NCI-H345 (cell line): ENCODE measurements at places on chromosomes 16 and 17.

- DNase-seq, result peak; percentile 71
Measured at GRCh38 chr17:51997723-51998122, 160.8 kb downstream of the CA10 start.

GRCh38 chr16:24367186-24367710 lies 111.1 kb downstream of the CACNG3 start:
- DNase-seq, result no peak

DNA sequence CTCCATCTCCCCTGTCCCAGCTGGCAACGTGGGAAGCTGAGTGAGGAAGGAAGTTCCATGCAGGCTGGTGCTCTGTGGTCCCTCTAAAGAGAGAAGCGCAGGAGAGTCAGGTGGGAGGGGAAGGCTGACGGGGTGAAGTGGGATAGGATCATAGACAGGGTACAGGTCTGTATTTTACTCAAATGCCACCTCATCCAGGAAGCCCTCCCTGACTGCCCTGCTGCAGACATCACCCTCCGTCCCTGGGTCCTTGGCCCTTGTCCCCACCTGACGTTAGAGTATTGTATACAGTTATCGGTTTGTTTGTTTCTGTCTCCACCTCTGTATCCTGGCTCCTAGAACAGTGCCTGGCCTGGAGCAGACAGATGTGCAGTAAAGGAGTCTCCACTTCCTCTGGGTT lies 11.7 kb downstream of the CANT1 start:
- DNase-seq, result no peak

- no peak for DNase-seq
Measured at GRCh38 chr16:81005610-81006161, 999 bp downstream of the CMC2 start.

- no peak for DNase-seq
Measured at GRCh38 chr16:49558451-49558850, 184.8 kb downstream of the C16orf78 start.

DNA sequence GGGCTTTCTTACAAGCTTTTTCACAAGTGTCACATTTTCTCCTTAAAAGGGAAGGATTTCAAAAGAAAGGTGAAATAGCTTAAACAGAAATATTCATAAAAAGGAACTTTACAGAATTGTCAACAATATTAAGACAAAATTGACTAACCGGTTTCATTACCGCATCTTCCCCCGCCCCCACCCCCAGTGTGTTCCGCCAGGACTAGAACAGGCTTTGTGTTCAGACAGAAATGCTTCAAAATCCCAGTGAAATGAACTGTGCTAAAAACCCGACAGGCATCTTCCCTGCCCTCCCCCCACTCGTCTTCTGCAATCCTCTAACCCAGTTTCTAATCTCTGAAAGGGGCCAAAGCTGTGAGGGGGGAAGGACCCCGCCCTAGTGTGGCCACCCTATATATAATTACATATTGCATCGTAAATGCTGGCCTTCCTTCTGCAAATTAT lies 990 bp upstream of the ROGDI start:
- no peak for DNase-seq

- no peak for DNase-seq
Measured at GRCh38 chr17:1047879-1048470, 51.0 kb downstream of the TIMM22 start.

DNA sequence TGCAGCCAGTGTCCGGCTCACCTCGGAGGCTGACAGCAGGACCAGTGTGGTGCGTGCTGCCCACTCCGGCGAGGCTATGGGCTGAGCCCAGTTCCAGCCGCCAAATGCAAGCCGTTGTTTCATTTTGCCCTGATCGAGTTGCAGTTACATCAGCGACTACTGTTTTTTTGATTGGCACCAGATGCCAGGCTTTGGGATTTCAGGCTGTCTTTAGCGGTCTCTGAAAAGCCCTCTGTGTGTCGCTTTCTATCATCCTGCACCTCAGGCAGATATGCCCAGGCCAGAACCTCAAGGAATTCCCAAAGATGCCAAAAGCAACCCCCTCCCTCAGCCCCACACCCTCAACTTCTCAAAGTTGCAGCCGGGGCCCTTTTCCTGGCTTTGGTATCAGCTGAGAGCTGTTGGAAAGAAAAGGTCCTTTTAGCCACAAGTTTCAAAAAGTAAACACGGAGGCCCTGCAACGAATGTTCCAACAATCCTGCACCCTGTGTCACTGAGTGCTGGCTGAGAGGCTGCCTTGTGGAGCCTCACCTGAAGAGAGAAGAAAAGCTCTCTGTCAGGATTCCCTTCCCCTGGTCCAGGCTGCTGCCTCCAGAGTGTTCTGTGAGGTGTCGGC lies 58.9 kb downstream of the WWP2 start:
- DNase-seq, result no peak

- no peak for DNase-seq
Measured at GRCh38 chr16:68356249-68356918, 45.6 kb downstream of the PRMT7 start.

DNA sequence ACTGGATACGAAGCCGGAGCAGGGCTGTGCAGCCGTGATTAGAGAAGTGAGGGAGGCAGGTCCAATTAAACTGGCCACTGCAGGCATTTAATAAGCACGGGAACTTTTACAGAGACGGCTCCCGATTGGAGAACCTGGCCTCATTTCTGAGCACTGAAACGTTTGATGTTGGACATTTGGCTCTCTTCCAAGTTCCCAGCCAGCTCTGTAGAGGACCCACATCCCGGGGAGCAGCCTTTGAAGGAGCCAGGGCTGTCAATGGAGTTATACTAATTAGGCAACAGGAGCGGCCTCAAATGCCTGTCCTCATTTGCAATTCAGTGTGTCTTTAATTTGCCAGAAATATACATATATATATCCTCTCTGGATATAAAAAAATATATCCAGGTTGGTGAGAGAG lies 499.4 kb upstream of the C16orf82 start:
- no peak for DNase-seq

- DNase-seq, result no peak
Measured at GRCh38 chr17:73738751-73739575, 94.7 kb upstream of the SDK2 start.

DNA sequence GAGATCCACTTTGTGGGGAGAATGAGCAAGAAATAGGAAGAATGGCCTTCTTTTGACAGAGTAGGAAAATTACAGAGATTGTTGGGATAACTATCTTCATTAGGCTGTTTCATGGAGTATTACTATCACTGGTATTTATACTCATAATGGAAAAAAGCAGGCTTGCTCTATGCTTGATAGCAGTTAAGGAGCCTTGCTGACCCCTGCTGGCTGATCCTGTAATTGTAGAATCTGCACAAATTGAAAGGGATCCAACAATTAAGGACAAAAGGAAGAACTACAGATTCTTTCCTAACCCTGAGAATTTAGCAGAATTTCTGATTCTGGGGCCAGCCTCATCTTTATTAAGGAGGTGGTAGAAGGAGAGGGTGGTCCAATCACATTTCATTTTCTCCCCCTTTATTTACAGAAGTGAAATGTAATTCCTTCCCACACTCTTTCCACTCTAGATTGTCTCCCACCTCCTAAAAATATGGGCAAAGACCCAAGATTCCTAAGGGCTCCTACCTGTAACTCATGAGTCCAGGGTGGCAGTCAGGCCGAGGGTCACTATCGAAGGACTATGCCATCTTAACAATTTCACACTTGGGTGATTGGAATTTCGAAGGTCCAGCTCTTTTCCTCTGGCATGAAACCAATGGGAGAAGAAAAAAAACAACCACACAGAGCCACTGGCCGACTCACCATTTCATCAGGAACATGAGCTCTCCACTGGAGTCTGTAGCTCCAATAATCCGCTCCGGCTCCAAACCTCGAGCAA lies 26.3 kb downstream of the NFE2L1 start:
- DNase-seq, result peak; percentile 59

GRCh38 chr17:511833-512251 lies 159.2 kb upstream of the RPH3AL start:
- no peak for DNase-seq

DNA sequence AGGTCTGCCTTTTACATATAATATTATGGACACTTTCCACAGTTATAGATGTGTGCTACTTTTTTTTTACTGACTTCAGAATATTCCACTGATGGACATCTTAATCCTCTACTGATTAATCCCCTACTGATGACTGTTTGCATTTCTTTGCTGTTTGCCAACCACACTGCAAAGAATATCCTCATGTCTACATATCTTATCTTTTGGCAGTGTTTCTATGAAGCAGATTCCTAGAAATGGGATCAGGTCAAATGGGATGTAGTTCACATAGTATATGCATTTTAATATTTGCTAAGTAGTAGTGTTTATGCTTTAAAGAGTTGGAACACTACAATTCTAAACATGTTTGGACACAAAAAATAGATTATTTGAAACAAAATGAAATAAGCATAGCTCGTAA lies 3.2 kb downstream of the CCL3 start:
- DNase-seq, result no peak

GRCh38 chr17:37849617-37849972 lies 74.6 kb upstream of the TBC1D3K start:
- DNase-seq, result no peak

DNA sequence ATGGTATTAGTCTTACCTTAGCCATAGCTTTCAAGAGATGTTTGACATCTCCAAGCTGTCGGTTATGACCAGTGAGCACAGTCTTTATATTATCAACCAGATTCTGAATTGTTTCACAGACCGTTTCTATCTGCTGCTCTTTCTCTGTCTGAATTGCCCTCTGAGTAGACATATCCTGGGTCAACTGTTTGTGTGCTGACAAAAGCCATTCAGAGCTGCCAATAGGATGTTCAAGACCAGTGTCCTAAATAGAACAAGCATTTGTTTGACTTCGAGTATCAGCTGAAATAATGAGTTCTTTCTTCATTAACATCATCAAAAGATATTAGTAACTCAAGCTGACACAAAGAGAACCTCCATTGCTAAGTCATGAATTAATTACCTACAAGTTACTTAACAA lies 14.9 kb upstream of the ARL6IP1 start:
- no peak for DNase-seq

DNA sequence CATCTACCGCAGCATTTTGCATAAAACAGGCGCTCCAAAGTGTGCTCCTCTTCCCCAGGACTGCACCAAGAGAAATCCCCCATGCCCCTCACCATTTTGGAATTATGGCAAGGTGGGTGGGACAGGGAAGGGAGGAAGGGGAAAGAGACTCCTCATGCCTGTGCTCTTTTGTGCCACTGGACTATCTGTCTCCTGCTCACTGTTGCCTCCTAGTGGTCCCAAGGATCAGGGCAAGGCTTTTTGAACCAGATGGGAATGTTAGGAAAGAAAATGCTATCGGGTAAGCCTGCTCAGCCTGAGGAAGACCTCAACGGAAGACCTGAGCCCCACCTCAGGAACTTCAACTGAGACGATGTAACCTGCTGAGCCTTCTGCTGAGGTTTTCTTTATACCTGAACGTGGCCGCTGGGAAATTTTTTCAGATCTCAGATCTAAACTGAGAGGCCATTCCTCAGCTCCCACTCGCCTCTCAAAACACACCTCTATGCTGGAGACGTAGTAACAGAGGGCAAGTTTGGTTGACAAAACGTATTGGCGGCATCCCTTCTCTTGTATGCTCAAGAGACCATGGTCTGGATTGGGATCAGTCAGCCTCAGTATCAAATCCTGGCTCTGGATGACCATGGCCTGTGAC lies 58.3 kb downstream of the SPACA3 start:
- peak; percentile 7 for DNase-seq

DNA sequence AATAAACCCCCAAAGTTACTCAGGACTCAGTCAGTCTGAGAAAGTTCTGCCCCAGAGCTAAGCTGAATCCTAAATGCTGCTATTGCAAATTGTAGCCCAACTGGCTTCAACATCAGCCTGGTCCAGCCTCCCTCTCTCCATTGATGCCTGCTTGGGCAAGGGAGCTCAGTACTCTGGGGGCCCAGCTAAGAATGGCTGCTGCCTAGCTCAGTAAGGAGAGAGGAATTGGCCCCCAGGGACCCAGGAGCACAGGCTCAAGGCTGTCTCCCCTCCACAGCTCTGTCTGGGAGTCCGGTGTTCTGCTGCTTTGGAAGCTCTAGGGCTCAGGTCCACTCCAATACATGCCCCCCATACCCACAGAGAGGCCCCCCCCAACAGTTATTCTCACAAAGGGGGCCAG lies 1.6 kb downstream of the UNC119 start:
- DNase-seq, result no peak

DNA sequence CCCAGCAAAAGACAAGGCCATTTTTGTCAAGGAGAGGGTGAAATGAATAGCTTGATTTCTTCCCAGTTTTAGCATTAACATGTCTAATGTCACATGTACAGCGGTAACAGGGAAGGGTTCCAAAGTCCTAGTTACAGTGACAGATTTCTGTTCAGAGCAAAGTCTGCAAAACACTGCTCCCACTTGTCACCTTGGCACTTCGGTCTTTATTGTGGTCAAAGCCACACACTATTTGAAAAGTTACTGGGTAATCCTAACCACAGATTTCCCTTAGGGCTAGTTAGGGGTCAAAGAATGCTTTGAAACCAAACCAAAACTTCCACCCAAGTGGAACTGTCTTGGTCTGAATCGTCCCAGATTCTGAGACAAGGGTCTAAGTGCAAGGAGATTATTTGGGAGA lies 455.6 kb downstream of the HS3ST3B1 start:
- no peak for DNase-seq

- DNase-seq, result no peak
Measured at GRCh38 chr16:89981414-89981813, 32.9 kb downstream of the DEF8 start.

DNA sequence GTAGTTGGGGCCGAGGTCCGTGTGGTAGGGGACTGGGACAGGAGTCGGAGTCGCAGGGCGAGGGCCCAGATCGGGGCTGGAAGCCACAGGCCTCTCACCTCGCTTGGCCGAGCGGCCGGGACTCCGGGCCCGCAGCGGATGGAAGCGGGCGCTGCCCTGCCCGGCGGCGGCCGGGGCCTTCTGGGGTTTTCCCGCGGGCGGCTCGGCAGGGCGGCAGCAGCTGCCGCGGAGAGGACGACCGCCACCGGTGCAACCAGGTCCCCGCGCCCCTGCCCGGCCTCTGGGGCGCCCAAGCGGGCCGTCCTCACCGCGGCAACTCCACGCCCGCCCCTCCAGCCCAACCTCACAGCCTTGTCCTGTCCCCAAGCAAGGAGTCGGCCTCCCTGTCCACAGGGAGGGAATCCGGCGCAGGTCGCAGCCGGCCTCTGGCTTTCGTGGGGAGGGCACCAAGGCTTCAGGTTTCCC lies 15.6 kb upstream of the UTP6 start:
- DNase-seq, result no peak

GRCh38 chr17:75719732-75720131 lies 1.5 kb upstream of the ITGB4 start:
- no peak for DNase-seq

DNA sequence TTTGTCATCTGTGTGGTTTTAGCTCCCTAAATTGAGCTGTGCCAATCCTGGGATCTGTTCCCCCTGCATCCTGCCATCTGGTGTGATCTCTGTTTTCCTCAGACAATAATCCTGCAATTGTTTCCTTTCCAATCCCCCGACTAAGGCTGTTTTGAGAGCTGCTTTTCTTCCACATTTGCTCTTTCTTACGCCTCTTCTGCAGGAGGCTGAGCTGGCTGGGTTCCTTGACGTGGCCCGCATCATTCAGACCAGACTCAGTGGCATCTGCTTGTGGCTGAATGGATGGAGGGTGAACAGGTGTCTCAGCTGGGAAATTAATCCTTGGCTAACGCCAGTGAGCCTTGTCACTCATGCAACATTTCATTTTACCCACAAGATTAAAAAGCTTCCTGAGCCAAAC lies 9.8 kb upstream of the MED9 start:
- no peak for DNase-seq

GRCh38 chr17:39662551-39663339 lies 2.4 kb upstream of the TCAP start:
- no peak for DNase-seq

GRCh38 chr16:1088295-1089170 lies 7.5 kb downstream of the C1QTNF8 start:
- peak; percentile 51 for DNase-seq

GRCh38 chr17:35130392-35130791 lies 9.0 kb downstream of the FNDC8 start:
- DNase-seq, result no peak

- no peak for DNase-seq
Measured at GRCh38 chr17:17580662-17581470, 10.6 kb downstream of the PEMT start.
